ENCODE measurements at places on chromosomes 4 and X. TPM values are rescaled to one million over a fixed set of nuclear protein-coding genes. Genes with fewer than 3 reads are reported as not detected.

CPLX1 gene
- 0.44 TPM for total RNA-seq

DNA sequence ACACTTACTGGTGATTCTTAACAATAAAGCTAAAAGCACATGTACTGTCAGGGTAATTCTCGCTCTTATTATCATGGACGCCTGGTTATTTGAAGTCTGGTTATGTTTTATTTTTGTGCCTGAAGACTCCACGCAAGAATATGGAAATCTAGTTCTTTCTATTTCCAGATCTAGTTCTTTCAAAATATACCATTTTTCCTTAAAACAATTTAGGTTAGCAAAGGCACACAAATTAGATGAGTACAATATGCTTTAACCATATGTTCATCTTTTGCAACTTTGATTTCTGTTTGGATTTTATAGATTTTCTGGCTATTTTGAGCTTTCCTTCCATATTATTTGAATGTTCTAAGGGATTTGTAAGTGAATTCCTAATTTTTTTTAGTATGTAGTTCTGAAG lies 1783.1 kb downstream of the PCDH7 start:
- DNase-seq: no peak

FAT4 gene
- total RNA-seq: 5.4 TPM

TMEM144 gene
- 9.3 TPM for total RNA-seq

CT55 gene
- total RNA-seq: not detected

ATP1B4 gene
- not detected for total RNA-seq

DNA sequence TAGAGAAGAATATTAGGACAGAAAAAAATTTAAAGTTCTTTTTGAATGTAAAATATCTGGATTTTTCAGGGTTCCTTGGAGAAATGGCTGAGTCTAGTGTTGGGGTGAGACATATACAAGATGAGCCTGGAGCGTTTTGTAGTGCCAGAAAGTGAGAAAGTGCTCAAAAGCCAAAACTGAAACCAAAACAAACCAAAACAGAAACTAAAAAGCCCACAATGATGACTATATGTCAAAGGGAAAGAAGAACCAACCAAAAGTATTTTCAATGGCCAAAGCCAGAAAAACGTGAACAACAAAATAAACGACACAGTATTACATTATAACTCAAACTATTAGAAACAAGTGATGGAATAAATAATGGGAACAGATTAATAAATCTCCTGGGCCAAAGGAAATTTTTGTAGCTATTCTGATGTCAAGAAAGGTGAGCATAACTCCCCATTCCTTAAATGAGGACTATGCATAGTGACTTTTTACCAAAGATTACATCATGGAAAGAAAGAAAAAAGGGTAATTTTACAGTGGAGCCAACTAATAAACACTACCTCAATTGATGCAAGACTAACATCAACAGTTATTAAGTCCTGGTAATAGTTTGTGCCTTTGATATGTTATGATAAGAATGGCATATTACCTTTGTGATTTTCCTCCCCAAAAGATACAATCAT lies 1137.6 kb downstream of the C4orf33 start:
- no peak for DNase-seq

DNA sequence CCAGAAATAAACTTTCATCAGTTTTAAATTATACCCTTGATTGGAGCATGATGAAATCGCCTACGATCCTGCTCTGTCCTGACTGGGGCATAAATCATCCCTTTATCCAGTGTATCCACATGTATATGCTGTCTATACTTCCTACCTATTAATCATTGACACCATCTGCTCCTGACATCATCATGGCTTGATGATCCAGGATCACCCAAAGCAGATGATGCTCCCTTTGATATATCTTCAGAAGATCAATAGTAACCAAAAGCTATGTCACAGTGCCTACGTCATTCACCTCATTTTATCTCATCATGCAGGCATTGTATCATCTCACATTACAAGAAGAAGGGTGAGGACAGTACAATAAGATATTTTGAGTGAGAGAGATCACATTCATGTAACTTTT lies 137.5 kb downstream of the COMMD8 start:
- no peak for DNase-seq

DNA sequence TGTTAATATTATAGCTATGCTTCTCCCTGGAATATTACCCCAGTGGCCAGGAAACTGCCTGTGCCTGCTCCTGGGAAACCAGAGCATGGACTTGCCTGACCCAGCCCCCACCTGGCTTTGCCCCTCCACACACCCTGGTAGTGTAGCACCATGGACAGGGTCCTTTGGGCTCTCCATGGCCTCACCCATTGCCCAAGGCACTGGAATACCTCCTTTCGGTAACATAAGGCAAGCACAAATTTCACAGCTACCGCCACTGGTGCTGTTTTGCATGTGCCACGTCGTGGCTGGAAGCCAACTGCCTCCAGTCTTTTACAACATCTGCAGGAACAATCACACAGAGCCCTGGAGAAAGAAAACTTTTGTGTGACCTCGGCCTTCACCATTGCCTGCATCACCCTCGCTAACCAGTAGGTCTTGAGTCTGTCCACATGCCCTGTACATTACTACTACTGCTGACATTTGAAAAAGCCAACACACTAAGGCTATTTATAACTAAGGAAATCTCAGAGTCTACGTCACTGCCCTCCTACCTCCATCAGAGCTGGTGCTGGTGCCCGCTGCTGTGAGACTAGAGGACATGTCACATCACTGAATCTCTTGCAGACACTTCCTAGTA lies 47.7 kb downstream of the HPGD start:
- DNase-seq: no peak

KLHL5 gene
- 7.4 TPM for total RNA-seq

TLR8 gene
- total RNA-seq: 0.16 TPM

GRCh38 chr4:159341522-159341921 lies 238.6 kb downstream of the RAPGEF2 start:
- no peak for DNase-seq

GRCh38 chr4:44861756-44862155 lies 135.4 kb upstream of the GNPDA2 start:
- no peak for DNase-seq

DNA sequence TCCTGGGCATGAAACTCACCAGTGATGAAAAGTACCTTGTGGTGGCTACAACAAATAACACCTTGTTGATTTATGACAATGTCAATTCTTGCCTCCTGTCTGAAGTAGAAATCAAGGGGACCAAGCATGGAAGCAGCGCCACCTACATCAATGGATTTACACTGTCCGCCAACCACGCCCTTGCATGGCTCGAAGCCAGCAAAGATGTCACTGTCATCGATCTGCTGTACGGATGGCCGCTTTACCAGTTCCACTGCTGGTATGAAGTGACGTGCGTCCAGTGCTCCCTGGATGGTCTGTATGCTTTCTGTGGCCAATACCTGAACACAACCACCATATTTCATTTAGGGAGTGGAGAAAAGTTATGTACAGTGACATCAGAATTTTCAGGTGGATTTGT lies 200.5 kb downstream of the NWD2 start:
- DNase-seq: no peak

GRCh38 chr4:123824524-123824923 lies 427.9 kb downstream of the SPRY1 start:
- no peak for DNase-seq

LEF1 gene
- total RNA-seq: 23.4 TPM

ZNF518B gene
- total RNA-seq: 20.4 TPM

PASD1 gene
- total RNA-seq: not detected

DRD5 gene
- total RNA-seq: not detected

- DNase-seq: no peak
Measured at GRCh38 chr4:151099976-151100417, 569 bp downstream of the RPS3A start.

GRCh38 chr4:72031868-72032608 lies at the start of gene NPFFR2:
Gene NPFFR2, plus strand, starts transcription at chr4:72032000. Its CDS starts 96,592 bp downstream, at chr4:72128592.
- DNase-seq: no peak

FAM47B gene
- not detected for total RNA-seq

MAGEC3 gene
- total RNA-seq: not detected

- DNase-seq: no peak
Measured at GRCh38 chr4:7770224-7771050, 169.2 kb downstream of the AFAP1 start.

GPR78 gene
- total RNA-seq: not detected

CLCN5 gene
- 10.4 TPM for total RNA-seq

CA5B gene
- 7.1 TPM for total RNA-seq

- no peak for DNase-seq
Measured at GRCh38 chr4:153791746-153792617, 3.1 kb upstream of the SFRP2 start.

GRCh38 chrX:47540754-47541538 lies 20.1 kb upstream of the ARAF start:
- DNase-seq: peak; percentile 78

GRCh38 chr4:2831611-2832308 lies 11.9 kb upstream of the ADD1 start:
- no peak for DNase-seq

DNA sequence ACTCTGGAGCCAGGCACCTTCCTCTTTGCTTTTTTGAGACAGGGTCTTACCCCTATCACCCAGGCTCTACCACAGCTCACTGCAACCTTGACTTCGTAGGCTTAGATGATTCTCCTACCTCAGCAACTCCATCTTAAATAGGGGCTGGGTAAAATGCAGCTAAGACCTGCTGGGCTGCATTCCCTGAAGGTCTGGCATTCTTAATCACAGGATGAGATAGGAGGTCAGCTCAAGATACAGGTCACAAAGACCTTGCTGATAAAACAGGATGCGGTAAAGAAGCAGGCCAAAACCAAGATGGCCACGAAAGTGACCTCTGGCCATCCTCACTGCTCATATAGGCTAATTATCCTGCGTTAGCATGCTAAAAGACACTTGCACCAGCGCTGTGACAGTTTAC lies 770.8 kb upstream of the PRKX start:
- DNase-seq: no peak

- DNase-seq: no peak
Measured at GRCh38 chr4:46954643-46955042, 38.7 kb downstream of the GABRA4 start.

DNA sequence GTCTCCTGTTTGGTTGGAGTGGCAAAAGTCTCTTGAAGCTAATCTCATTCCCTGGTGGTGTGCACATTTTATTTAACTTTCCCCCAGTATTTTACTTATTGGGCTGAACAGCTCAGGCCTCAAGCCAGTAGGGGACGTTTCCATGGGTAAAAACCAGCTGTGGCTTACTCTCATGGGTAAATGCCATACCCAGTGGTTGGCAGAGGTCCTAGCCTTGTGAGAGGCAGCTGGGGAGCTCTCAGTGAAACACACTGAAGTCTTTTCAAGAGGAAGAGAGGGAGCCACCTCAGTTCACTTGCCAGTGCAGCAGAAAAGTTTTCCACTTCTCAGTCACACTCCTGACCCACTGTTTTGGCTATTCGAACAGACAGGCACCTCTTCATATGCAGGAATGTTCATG lies 1964.2 kb downstream of the ARAP2 start:
- DNase-seq: no peak

DNA sequence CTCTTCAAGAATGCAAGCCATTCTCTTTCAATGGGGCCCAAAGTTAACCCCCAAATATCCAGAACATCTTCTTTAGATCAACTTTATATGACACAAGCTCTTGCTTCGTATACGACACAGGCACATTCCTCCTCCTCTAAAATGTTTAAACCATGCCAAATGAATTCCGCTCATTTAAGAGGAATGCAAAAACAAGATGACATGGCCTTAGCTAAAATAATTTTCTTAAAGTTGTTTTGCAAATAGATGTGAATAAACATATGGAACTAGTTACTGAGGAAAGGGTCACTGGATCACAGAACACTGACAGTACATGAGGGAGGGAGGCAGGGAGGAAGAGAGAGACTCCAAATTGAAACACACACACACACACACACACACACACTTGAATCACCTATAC lies 97.4 kb downstream of the RASL11B start:
- DNase-seq: no peak

FDCSP gene
- total RNA-seq: not detected

GRCh38 chrX:39759526-39760224 lies 338.1 kb downstream of the BCOR start:
- DNase-seq: no peak

FABP2 gene
- not detected for total RNA-seq

Data from suprapubic skin (tissue), 4 donors.